KBM-7 (cell line): ENCODE measurements at places on chromosomes 7 and 10.
A peak's percentile ranks its signal among the peaks of the same experiment; 100 is the strongest.

DNA sequence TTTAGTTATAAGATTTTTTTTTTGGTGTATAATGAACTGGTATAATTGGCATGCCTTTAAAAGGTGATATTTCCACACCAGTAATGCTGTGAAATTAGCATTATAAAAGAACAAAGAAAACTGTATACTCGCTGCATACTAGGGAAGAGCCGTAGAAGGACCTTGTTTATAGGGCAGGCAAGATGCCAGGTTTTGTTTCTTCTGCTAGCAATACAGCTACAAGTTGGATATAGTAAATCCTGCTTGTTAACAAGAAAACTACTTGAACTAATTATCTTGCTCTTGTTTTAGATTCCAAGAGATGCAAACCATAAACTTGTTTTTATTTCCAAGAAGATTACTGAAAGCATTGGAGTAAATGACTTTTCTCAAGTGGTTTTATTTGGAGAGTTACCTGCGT is 1.9 kb downstream of the DNAH11 start:
- no peak for DNase-seq

- DNase-seq = no peak
These were observed 10.6 kb downstream of the BRAF start for GRCh38 chr7:140914083-140914482.

GRCh38 chr7:43914795-43915194 is 8.4 kb upstream of the URGCP start:
- DNase-seq = no peak

GRCh38 chr7:33706771-33707200 is 198.6 kb upstream of the BMPER start:
- no peak for DNase-seq

GRCh38 chr7:42792841-42793240 is 119.0 kb downstream of the C7orf25 start:
- no peak for DNase-seq

DNA sequence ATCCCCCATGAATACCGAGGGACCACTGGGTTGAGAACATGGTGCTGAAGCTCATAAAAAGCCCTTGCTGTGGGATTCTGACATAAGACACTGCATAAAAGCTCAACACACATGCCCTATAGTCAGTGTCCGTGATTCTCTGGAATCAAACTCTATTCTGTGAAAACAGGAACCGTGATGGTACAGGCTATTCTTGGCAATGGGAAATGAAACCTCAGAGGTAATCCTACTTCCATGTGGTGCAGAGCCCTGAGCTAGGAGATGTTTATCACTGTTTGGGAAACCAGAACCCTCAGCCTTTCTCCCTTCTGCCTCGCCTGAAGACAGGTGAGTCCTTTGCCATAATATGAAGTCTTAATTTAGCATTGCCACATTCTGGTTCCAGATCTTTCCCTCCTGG is 80.8 kb upstream of the PRSS1 start:
- DNase-seq = peak; percentile 47

- DNase-seq = no peak
These were observed 446.2 kb upstream of the MGMT start for GRCh38 chr10:129020651-129021330.

GRCh38 chr10:53667063-53667462 is 894.5 kb upstream of the MBL2 start:
- no peak for DNase-seq
